ENCODE measurements at places on chromosomes 3 and 15. TPM values are rescaled to one million over a fixed set of nuclear protein-coding genes. Genes with fewer than 3 reads are reported as not detected.

SLC12A1 gene
- total RNA-seq: not detected

ADGRG7 gene
- not detected for total RNA-seq

GP9 gene
- total RNA-seq: not detected

AADACL2 gene
- not detected for total RNA-seq

VIPR1 gene
- 0.63 TPM for total RNA-seq

MSL2 gene
- total RNA-seq: 6.5 TPM

MYLK gene
- 13.5 TPM for total RNA-seq

All from A549 treated with CORT108297 at 1 μM for 4 hours (cell line).